ENCODE measurements at places on chromosomes 12 and 14.

- no peak for DNase-seq
Observed at GRCh38 chr12:62891805-62892549, 43.0 kb downstream of the PPM1H start.

DNA sequence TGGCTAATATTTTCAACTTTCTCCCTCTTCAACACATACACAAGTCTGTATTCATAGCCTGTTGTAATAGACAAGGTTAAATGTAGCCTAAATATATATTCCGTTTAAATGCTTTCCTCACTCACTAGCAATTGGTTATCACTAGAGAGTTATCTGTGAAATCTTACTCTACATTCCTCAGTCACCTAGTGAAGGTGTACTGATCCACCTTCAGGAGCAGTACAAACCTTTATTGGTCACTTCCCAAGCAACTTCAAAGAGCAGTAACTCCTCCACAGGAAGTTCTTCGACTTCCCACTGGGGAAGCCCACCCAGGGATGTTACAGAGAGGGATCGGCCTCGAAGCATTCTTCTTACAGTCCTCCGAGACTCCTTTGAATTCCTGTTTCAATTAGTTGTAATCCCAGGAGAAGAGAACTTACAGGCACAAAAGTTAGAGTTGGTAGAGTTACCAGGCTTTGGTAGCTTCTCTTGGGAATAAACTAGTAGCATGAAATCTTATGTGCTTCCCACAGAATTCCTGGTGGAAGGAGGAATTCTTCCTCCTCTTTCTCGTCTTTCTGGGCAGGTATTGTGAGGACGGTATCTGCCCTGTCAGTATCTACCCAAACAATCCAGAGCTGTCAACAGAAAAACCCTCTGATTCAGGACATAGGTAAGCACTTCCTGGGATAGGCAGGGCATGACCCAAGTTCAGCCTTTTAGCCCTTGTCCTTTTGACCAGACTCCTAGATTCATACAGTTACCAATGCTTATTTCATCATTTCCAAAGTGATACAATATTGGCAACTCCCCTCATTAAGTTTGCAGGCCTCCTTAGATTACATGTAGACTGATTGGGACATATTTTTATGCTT is at the start of gene GYS2:
GYS2 (minus strand) TSS at position 603 of the 857 bp plus-strand sequence; CDS start at position 348, 255 bp downstream.
- no peak for DNase-seq

DNA sequence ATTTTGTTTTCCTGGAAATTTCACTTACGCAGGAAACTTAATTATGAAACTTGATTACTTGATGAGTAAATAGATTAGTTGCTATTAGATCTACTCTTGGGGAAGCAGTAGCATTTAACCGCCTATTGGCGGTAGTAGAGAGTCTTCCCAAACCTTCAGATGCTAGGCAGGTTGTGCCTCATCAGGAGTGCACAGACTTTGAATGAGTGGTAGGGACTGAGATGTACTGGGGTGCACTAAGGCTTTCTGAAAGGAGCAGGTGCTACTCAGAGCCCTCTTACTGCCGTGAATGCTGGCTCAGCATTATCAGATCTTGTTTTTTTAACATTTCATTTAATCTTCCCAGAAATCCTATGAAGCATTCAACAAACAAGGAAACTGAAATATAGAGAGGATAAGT is 7.7 kb downstream of the GATC start:
- DNase-seq, result no peak

- DNase-seq, result no peak
Observed at GRCh38 chr14:89491711-89492381, 74.8 kb upstream of the FOXN3 start.

- DNase-seq, result no peak
Observed at GRCh38 chr14:67666750-67667449, 7.5 kb downstream of the VTI1B start.

DNA sequence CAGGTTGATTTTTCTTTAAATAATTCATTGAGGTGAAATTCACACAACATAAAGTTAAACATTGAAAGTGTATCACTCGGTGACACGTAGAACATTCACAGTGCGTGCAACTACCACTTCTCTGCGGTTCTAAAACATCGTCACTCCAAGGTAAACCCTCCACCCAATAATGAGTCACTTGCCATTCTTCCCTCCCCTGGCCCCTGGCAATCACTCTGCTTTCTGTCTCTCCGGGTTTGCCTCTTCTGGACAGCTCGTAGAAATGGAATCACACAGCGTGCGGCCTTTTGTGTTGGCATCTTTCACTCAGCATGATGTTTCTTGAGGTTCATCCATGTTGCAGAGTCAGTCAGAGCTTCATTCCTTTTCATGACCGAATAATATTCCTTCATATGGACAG is 18.9 kb downstream of the FZD10 start:
- DNase-seq, result no peak

- DNase-seq, result no peak
Observed at GRCh38 chr12:80032946-80033345, 66.4 kb upstream of the OTOGL start.

DNA sequence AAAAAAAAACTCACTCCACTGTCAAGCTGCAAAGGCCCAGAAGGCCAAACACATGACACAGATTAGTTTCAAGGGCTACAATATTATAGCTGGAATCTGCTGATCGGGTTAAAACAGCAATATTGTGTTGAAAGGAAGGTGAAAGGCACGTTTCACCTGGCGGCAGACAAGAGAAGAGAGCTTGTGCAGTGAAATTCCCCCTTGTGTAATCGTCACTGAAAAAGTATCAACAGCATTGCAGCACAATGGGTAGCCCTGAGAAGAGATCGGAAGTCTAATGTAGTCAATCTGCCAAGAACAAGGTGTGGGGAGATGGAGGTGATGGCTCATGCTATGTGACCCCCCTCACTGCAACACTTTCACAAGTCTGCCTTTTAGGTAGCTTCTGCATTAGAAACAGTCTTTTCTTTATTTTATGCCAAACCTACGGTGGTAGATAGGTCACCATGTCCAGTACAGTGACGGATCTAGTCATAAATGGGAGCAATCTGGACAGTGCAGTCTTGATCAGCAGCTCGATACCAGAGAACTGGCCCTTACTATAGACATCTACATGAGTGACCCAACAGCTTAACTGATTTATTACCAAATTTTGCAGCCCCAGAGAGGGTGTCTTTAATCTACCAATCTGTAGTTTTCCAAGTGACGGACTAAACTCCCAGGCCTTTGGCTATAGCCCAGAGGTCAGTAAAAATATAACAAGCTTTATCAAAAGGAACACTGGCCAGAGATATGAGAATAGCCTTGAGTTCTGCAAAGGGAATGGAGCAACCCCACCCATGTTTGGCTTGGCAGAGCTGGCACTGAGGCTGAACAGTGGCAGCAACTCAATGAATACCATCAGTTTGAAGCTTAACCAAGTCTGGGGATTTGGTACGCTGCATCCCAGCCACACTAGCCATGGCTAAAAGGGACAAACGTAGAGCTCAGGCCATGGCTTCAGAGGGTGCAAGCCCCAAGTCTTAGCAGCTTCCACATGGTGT is 35.4 kb downstream of the SPTSSA start:
- DNase-seq, result no peak

GRCh38 chr12:127158385-127159061 is 1108.4 kb upstream of the TMEM132C start:
- no peak for DNase-seq

DNA sequence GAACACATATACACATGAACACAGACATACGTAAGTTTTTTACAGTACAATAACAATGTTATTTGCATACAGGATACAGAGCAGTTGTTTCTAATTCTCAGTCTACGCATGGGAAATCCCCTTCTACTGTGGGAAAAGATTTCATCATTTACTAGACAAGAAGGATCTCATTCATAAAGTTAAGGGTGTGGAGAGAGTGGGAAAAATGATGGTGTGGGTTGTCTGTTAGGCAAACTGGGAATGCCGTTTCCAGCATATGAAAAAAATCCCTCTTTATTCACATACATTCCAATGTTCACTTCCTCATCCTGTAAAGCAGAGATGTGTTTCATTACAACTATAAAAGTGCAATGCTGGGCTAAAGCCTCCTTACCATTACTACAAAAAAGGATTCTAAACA is 120.9 kb downstream of the SINHCAF start:
- DNase-seq, result no peak

DNA sequence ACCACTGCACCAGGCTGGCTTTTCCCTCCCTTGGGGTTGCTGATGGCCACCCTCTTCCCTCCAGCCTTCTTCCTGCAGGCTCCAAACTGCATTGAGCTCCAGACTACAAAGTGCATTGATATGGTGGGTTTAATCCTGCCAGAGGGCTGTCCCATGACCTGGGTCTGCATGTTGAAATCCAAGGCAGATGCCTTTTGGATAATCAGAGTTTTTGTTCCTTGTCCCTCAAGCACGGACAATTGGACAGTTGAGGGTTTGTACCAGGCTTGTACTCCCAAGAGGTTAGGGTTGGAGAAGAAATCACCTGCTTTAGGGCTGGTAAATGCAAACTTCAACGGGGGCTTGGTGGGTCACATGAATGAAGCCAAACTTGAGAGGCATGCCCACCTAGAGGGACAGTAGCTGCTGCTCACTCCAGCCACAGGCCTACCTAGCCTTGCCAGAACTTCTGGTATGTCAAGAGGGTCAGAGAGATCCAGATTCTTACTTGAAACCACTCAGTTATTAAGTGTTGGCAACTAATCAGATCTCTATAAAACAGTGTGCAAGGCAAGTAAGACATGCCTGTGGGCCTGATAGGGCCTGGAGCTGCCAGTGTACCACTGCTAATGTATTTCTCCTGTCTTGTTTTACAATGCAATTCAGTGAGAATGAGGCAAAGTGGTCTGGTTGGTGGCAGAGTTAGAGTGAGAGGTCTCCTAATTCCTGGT is 21.7 kb upstream of the KRT83 start:
- no peak for DNase-seq

- no peak for DNase-seq
Observed at GRCh38 chr12:73612551-73612950, 925.1 kb upstream of the ATXN7L3B start.

- no peak for DNase-seq
Observed at GRCh38 chr14:97878206-97878605, 1081.0 kb downstream of the VRK1 start.

- DNase-seq, result no peak
Observed at GRCh38 chr14:85856430-85856829, 326.5 kb downstream of the FLRT2 start.

DNA sequence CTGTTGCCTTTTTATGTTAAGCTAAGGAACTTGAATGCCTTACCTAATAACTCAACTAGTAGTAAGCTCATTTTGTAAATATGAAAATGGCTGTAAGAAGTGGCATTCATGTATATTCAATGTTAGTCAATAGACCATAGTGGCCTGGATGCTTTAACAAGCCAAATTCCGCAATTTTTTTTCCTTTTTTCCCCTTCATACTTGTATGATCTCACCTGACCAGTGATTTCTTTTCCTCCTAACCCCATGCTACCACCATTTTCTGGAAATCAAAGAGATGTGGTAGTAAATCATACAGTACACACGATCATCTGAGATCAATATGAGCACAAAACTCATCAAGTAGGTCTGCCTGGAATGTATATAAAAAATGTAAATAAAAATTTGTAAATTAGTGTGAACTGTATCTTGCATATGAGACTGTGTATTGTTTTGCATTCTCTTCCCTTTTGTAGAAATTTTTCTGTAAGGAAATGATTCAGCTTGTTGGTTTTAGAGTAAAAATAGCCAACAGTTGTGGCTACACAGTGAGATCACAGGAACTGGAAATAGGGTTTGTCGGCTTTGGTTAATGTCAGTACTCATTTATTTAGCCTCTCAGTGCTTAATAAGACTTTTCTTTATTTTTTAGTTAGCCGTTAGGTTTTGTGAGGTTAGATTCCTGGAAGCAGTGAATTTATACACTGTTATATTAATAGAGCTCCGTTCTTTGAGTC is 62.5 kb downstream of the ETNK1 start:
- DNase-seq, result no peak
